Activated T-helper 17 cell treated with anti-CD3 and anti-CD28 coated beads, Interleukin-2, amount 50 U/mL, for 72 hours (primary cell): ENCODE measurements at places on chromosomes 2 and 18.
A peak's percentile ranks its signal among the peaks of the same experiment; 100 is the strongest.

- ATAC-seq = no peak
Observed at GRCh38 chr2:222756951-222757650, 85.6 kb downstream of the MOGAT1 start.

GRCh38 chr2:146108993-146109392 lies 1589.1 kb upstream of the ZEB2 start:
- no peak for ATAC-seq

- no peak for ATAC-seq
Observed at GRCh38 chr2:29223851-29224692, 108.9 kb downstream of the CLIP4 start.

GRCh38 chr18:48987821-48988220 lies 37.1 kb upstream of the SMAD7 start:
- no peak for ATAC-seq

DNA sequence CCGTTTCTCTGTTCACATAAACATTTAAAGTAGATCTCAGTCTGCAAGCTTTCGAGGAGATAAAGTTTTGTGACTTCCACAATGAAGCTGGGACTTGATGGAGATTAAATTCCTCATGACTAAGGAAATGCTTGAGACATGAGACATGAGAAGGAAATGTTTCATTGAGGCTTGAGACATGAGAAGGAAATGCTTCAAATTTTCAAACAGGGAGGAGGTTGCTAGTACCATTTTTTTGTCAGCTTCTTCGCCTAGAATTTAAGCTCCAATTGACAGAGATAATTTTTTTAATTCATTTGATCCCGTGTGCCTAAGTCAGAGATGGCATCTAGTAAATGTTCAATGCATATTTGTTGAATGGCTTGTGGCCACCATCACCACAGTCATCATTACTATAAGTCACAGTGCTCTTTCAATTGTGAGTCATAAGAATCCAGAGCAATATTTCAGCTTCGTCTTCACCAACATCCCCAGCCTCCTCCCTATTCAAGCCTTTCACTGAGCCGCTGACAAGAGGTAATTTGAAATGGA lies 543 bp upstream of the MARCHF4 start:
- ATAC-seq = peak; percentile 77

- ATAC-seq = no peak
Observed at GRCh38 chr2:105952131-105952530, 207.4 kb downstream of the NCK2 start.

DNA sequence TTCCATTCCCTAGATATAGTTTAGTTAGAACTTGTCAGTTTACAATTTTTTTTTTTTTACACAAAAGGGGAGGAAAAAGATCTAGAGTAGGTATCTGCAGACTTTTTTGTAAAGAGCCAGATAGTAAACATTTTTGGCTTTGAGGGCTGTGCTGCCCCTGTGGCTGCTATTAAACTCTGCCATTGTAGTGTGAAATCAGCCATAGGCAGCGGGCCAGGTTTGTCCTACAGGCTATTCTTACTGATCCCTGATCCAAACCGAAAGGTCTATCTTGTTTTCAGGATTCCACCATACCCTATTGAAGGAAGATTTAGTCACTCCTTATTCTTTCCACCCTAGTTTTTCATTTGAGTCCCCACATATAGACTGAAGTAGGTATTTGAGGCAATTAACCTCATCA lies 203.4 kb downstream of the RND3 start:
- no peak for ATAC-seq
